ENCODE measurements at places on chromosomes 3 and 15.

DNA sequence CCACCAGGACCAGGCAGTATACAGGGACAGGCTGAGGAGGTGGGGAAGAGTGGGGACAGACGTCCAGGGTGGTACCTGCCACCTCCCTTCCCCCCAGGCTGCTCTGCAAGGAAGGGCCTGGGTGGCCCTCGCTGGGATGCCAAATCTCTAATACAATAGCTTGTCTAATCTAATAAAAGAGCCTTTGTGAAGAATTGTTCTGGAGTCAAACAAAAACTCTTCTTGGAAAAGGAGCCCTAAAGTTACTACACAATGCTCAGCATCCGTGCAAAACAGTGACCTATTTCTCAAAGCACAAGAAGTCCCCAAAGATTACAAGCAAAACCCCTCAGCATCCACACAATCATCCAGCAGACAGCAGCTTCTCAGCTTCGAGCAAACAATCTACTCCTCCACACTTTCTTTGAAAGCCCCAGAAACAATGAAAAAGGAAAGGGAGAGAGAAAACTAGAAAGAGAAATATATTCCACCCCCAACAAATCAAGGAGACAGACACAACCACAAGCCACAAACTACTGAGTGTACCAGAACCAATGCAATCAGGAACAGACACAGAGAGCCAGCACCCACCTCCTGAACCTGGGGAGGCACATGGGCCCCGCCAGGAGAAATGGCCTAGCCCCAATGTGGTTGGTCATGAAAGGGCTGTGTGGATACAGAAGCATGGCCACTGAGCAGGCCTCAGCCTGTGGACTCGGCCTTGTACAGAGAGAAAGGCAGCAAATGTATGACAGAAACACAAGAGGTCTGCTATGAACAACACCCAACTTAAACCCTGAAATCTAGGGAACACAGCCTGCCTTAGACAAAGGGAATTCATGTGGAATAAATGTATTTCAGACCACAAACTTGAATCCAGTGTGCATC is 177.1 kb upstream of the CHRNA7 start:
- no peak for DNase-seq

GRCh38 chr15:81859737-81860516 is 185.9 kb downstream of the MEX3B start:
- DNase-seq = no peak

DNA sequence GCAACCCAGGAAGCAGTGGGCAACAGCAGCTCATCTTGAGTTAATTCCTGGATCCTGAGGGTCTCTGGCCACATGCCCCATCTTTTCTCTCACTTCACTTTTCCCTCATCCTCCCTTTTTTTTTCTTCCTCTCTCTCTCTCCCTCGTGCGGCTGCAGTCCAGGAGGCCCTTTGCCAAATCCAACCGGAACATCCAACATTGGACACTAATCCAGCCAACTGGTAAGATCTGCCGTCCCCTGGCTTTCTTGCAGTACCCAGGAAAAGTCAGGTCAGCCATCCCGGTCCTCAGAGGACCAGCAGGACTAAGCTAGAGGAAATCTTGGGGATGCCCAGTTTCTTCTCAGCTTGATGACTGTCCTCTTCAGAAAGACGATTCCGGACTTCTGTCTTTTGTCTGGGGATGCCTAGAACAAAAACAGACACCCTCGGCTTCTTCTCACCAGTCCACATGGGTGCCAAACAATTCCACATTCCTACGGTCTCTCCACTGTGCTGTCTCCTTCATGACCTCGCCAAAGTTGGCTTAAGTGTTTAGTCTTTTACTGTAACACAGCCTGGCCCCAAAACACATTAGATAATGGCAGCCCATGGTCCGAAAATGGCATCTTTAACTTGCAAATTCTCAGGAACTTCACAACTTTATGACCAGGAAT is 115.6 kb downstream of the GSK3B start:
- no peak for DNase-seq

DNA sequence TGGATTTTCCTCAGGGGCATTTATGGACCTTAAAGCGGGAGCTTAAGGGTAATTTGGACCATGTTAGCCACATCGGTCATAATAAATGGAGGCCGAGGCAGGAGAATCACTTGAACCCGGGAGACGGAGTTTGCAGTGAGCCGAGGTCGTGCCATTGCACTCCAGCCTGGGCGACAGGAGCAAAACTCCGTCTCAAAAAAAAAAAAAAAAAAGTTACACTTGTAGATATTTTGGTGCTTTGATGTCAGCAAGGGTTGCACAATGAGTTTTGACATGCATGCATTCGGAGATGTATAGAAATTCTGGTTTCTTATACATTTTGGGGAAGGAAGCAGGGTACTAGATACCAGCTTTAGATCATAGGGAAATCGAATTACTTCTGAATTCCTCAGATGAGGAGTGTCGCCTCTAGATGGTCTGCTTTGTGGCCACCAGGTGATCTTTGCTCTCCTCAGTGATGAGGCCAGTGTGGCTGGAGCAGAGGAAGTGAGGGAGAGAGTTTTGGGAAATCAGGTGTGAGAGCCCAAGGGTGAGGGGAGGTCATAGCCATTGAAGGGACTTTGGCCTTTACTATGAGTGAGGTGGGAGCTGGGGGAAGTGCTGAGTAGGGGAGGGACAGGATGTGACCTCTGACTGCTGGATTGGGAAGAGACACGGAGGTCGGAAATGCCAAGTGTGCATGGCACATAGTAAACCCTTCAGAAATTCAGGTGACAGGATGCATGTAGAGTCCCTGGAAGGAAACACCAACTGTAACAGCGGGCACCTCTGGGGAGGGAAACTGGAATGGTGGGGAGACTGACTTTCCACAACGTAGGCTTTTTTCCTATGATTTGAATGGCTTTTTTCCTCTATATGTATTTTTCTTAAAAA is 8.4 kb upstream of the RBSN start:
- no peak for DNase-seq

- DNase-seq = no peak
Measured at GRCh38 chr3:52218937-52219650, 6.4 kb downstream of the TLR9 start.

GRCh38 chr15:74384881-74385643 is 17.6 kb upstream of the CYP11A1 start:
- peak; percentile 36 for DNase-seq

DNA sequence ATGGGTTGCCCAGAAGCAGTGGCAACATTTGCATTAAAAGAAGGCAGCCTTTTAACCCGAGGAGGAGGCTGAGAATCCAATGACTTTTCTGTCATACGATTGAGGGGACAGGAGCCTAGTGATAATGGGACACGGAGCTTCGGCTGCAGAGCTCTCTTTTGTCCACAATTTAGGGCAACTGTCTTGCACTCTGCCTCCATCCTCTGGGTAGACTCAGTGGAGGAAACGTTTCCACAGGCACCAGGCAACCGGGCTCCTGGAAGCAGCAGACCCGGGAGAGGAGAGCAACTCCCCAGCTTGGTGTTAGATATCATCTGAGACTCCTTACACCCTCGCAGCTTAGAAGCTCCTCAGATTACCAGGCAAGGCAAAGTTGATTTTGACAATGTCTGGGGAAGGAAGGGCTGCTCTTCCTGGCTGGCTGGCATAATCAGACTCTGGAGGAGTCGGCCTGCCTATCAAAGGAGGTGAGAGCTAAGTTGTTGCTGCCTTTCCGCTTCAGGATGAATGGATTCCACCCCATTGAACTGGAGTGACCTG is 43.5 kb upstream of the RNU6-1 start:
- DNase-seq = no peak
